ENCODE measurements at places on chromosomes 4 and X. TPM values are rescaled to one million over a fixed set of nuclear protein-coding genes. Genes with fewer than 3 reads are reported as not detected.

GRCh38 chrX:136143711-136144110, 3.6 kb upstream of the FHL1 start:
- no peak for DNase-seq

DNA sequence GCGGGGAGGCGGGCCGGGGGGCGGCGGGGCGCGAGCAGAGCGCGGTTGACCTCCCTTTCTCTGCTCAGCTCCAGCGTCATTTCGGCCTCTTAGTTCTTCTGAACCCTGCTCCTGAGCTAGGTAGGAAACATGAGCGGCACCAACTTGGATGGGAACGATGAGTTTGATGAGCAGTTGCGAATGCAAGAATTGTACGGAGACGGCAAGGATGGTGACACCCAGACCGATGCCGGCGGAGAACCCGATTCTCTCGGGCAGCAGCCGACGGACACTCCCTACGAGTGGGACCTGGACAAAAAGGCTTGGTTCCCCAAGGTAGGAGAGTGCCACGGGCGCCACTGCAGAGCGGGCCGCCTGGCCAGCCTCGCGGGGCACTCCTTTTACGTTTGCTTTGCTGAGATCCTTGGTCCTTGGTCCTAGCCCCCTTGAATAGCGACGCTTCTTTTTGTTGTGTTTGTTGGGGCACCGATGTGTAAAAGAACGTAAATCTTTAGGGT, at the start of gene HTATSF1:
HTATSF1 (plus strand) TSS at position 37 of the 497 bp plus-strand sequence; CDS start at position 130, 93 bp downstream.
- DNase-seq = peak; percentile 57

The GABRG1 gene
- total RNA-seq = not detected

The SPRY1 gene
- not detected for total RNA-seq

The CSN1S1 gene
- total RNA-seq = not detected
